Stimulated activated CD8-positive, alpha-beta memory T cell treated with anti-CD3 and anti-CD28 coated beads, Interleukin-15, amount 100 ng/mL, for 24 hours (primary cell): ENCODE measurements at places on chromosomes 2 and 18.

GRCh38 chr18:58497845-58498244 lies 131.0 kb downstream of the ALPK2 start:
- DNase-seq, result no peak

DNA sequence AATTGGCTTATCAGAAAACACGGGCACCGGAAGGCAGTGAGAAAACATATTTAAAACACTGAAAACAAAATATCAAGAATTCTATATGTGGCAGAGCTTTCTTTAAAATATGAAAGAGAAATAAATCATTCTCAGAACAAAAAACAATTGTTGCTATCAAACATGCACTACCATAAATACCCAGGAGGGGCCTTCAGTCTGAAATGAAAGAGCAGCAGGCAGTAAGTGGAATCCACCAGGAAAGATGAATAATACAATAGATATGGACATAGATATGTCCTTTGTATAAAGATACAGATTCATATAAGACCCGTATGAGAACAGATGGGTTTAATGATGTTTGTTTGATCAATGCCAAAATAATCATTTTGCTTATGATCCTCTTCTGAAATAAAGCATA lies 142.0 kb downstream of the TMEM18 start:
- DNase-seq, result no peak

DNA sequence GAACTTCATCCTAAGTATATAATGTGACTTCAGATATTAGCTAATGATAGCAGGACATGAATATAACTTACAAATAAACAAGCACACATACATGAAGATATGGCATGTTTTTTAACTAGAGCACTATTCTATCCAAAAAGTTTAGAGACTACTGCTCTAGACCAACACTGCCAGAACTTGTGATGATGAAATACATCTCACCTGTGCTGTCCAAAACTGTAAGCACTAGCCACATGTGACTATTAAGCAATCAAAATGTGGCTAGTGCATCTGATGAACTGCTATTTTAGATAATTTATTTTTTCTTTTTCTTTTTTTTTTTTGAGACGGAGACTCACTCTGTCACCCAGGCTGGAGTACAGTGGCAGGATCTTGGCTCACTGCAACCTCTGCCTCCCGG lies 7.1 kb downstream of the AAK1 start:
- DNase-seq, result no peak

- no peak for DNase-seq
These were observed 77.8 kb downstream of the CTAGE1 start for GRCh38 chr18:22339913-22340312.

DNA sequence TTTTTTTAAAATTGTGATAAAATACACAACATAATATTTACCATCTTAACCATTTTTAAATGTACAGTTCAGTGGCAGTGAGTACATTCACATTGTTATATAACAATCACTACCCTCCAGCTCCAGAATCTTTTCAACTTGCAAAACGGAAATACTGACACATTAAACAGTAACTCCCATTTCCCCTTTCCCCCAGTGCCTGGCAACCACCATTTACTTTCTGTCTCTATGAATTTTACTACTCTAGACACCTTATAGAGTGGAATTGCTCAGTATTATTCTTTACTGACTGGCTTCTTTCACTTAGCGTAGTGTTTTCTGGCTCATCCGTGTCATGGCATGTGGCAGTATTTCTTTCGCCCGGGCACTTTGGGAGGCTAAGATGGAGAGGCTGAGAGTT lies 32.6 kb downstream of the FASTKD2 start:
- DNase-seq, result no peak

DNA sequence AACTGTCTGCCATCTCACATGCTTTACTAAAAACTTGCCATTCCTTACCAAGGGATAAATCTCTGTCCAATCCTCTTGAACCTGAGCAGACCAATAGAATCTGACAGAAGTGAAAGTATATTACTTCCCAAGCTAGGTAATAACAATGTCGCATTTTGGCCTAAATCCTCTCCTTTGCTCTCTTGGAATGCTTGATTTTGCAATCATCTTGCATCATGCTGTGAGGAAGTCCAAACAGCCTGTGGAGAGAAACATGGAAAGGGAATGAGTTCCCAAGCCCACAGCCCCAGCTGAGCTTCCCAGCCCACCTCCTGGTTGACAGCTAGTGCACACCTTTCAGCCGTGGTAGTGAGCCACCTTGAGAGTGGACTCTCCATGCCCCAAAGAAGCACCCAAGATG lies 540.6 kb downstream of the STK39 start:
- no peak for DNase-seq

DNA sequence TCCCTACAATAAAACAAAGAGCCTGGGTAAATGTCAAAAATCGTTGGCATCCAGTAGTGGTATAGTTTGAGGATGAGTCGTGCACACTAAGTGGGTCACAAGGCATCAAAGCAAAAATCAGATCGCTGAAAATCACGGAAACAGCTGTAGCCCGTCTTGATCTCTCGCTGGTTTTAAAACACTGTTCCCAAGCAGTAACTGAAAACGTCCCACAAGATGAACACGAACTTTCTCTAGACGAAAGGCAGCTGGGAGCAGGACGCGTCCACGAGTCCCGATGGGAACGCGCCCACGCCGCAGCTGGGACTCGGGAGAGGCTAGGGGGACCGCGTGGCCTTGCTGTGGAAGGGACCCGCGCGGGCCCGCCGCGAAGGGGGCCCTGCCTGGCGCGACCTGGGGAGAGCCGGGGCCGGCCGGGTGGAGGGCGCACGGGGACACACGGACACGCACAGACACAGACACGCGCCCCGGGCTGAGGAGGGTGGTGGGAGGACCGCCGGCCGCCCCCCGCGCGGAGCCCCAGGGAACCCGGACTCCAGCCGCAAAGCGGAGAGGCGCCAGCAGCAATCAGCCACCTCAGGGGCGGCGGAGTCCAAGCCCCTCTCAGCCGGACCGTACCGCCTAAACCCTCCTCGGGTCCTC lies 651 bp downstream of the STK17B start:
- no peak for DNase-seq

GRCh38 chr18:25873833-25874232 lies 216.6 kb downstream of the SS18 start:
- DNase-seq, result no peak

DNA sequence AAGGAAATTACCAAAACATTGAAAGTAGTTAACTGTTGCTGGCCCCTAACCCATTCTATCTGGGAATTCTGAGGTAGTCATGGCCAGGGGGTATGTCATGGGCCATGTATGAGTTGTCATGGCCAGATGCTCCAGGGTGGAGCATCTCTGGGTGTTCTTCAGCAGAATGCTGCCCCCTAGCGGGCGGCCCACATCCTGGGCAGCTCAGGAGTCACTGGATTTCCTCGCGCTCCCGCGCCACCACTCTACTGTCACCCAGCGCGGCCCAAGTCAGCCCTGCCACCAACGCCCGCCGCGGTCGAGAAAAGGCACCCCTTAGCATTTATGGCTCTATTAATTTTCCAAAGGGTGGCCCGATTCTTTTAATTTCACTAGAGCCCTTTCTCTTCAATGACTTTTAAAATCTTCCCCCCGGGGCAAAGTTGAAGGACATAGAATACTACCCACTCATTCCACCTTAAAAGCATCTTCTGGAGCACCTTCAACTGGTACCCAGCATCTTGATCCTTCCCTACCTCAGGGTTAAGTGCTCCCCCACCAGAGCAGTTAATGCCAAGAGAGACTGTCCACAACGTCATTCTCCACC lies 41.6 kb downstream of the PKDCC start:
- no peak for DNase-seq
